ENCODE measurements at places on chromosomes 7 and 10.

GRCh38 chr10:122342293-122343134, 32.0 kb upstream of the PLEKHA1 start:
- peak; percentile 58 for DNase-seq

DNA sequence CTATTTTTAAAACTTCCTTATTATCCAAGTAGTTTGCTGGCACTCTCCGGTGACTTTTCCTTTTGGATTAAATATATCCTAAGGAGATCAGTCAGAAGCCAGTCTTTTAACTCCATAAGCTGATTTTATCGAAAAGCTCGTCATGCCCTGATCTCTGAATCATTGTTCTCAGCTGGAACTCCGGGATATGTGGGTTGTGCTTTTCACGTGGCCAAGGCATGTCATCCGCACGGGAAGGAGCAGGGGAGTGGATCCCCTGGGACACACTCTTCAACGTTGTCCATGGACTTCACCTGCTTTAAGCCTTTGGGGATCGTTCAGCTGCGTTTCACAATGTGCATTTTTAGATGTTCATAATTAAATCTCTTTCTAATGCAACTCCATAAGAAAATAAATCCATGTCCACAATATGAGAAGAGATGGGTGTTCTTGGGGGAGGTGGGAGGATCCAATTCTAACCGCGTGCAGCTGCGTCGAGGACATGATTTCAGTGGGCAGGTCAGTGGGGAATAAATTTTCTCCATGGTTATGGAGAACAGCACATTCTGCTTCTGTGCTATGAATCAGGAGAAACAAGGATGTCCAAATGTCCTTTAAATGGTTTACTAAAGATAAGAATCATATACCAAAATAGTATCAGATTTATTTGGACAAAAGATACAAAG, 229.5 kb upstream of the ADARB2 start:
- DNase-seq = no peak

DNA sequence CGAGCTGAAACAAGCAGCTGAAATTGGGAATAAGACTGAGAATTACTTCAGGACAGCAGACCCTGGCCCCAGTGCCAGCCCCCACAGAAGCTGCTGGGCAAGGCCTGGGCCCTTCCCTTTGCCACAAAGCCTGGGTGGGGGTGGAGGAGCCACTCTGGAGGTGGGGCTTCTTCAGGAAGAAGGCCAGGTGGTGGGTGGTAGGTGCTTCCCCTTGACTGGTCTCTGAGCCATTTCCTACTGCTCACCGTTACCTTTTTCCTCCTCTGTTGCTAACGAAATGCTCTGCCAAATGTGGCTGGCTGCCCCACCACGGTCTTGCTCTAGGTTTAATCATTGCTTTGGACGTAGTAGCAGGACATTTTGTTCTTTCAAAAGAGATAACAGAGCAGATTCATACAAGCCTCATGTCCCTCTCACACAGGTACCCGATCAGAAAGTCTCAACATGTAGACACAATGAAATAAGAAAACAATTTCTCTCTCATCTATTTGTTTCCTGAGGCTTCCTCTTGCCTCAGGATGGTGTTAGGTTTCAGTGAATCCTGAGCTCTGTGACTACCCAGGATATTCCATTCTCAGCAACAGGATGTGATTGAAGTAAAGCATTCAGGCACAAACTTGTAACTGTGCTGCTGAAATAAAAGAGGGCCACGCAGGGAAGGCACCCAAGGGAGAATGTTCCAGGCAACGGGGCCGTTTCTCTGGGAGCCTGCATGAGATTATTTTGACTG, 66.5 kb downstream of the WDR11 start:
- peak; percentile 32 for DNase-seq

- DNase-seq = peak; percentile 52
Observed at GRCh38 chr10:45052700-45053099, 52.0 kb downstream of the ZNF22 start.

GRCh38 chr7:27277628-27278027, 35.0 kb downstream of the EVX1 start:
- DNase-seq = peak; percentile 62

- DNase-seq = no peak
Observed at GRCh38 chr7:23967949-23968599, 258.1 kb downstream of the STK31 start.

DNA sequence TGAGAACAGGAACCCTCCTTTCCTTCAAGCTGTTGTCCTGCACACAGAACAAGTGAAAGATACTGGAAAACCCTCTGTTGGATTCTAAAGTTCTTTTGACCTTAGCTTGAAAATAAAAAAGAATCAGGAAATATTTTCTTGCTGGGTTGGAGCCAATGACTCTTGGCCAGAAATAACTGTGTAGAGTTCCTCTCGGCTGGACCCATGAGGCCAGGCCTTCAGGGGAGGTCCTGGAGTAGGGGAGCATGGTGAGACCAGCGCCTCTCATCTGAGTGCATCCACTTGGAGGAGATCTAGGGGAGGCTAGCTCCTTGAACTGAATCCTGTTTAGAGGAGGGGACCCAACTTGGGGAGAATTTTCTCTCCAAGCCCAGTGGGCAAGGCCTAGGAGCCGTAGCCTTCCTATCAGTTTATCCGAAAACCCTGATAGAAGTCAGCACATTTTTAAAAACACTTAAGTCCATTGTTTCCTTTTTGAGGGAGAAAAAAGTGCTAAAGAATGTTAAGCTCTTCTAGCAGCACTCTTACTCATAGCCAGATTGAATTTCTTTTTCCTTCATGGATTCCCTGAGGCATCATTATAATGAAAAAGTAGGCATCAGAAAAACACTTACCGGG, 635.7 kb upstream of the ANKRD30A start:
- DNase-seq = peak; percentile 84

DNA sequence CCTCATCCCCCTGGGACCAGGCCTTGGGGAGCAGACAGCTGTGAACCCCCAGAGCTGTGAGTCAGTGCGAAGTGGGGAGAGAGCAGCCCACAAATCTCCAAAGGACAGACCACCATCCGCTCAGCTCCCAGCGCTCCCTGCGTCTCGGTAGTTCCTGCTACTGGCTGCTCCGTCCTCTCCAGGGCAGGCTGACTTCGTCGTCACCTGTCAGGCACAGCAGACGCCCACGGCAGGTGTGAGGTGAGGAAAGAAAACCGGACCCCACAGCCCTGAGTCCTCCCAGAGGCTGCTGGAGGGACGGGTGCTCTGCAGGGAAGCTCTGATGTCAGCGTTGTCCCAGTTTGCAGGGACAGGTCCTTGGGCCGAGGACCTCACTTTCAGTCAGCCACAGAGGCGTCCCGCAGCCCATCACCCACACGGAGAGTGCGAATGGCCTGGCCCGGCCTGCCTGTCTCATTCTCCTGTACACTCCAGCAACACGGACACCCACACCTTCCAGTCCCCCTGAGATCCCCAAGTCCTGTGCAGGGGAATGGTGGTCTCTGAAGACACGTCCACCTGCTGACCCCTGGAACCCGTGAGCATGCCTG, 95.2 kb downstream of the DNAJB6 start:
- DNase-seq = no peak

DNA sequence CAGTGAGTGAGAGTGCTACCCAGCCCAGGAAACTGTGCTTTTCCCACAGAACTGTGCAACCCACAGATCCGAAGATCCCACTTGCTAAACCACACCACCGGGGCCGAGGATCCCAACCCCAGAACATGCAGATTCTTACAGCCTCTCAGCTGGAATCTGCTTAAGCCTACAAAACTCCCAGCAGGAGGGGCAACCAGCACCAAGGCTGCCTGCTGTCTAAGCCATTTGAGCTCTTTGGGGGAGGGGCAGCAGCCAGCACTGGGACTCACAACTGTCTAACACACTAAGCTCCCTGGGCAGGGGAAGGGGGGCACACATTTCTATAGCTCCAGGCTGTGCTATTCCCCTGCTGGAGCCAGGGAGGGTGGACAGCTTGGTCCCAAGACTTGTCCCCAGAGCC, 529.9 kb downstream of the XPNPEP1 start:
- DNase-seq = no peak

DNA sequence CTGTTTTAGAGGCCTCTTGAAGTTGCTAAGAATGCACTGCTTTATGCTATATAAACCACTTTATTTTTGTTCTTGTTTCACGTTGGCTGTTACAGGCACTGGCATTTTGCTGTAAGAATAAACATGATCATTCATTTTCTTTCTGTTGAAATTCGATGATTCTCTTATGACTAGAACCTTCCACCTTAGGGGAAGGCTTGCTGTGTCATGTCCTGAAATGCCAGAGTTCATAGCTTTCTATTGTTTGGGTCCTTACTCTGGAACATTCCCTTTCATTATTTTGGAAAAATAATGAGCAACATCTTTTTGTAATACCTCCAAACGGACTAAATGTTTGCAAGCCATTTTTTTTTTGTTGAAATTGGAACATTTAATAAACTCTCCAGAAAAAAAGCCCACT, 495.1 kb upstream of the POT1 start:
- DNase-seq = no peak

DNA sequence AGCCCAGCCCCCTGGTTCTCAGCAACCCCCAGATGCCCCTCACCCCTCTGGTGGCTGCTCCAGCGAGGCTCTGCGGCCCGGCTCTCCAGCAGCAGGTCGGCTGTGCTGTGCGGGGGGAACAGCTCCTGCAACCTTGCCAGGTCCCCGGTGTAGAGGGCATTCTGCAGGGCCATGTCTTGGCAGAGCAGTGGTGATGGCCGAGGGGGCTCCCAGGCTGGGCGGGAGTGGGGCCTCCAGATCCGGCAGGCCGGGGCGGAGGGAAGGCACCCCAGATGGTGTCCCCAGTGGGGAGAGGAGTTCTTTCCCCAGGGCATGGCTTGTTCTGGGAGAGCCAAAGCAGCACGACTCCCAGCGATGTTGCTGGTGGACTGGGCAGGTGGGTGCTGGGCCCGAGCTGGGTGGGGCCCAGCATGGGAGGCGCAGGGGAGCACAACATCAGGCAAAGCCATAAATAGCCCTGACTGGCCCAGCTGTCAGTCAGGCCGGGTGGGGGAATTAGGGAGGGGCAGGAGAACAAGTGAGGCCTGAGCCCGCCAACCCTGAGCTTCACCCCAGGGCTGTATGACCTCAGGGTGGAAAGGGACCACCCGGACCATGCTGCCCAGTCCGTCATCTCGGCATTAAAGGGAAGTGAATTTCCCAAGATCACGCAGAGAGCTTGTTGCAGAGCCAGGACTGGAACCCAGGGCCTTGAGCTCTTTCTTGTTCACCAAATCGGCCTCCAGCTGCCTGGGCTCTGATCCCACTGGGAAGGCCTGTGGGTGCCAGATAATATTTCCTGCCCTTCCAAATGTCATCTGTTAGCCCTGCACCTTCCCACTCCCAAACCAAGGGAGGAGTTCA, 580 bp upstream of the ASB10 start:
- DNase-seq = no peak

- DNase-seq = no peak
Observed at GRCh38 chr7:111853201-111853990, 291.1 kb upstream of the IMMP2L start.

- DNase-seq = no peak
Observed at GRCh38 chr10:27779462-27780015, 33.9 kb upstream of the MKX start.

GRCh38 chr10:82400841-82401240, 525.8 kb downstream of the NRG3 start:
- DNase-seq = no peak

DNA sequence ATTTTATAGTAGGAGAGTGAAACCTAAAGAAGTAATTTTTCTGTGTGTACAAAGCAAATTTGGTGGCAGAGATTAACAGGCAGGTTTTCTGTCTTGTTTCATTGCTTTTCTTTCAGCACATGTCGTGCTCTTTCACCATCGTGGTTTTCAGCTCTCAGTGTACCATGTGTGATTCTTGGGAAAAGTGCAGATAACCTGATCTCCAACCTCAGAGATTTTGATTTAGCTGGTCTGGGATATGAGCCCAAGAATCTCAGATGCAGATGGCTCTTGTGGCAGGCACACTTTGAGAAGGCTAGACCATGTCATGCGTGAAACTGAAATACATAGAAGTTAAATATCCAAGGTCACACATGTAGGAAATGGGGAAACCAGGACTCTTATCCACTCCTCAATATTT, 317.4 kb downstream of the EXOC4 start:
- peak; percentile 48 for DNase-seq

- DNase-seq = no peak
Observed at GRCh38 chr10:36506697-36507496, 618.5 kb upstream of the ANKRD30A start.

GRCh38 chr10:96765406-96766240, 45.3 kb upstream of the PIK3AP1 start:
- peak; percentile 57 for DNase-seq

GRCh38 chr7:4882169-4883032, 1.1 kb downstream of the RADIL start:
- peak; percentile 65 for DNase-seq

DNA sequence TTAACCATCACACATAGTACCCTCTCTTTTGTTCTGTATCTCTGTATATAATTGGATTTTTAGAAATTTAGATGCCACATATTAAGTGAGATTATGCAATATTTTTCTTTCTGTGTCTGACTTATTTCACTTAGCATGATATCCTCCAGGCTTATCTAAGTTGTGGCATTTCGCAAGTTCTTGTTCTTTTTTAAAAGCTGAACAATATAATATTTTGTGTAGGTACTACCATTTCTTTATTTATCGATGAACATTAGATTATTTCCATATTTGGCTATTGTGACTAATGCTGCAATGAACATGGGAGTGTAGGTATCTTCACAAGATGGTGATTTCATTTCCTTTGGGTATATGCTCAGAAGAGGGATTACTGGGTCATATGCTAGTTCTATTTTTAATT, 295.0 kb downstream of the SUGCT start:
- DNase-seq = peak; percentile 48

Data from iris pigment epithelial cell (primary cell).